HFF-Myc (cell line): ENCODE measurements at places on chromosomes 4 and X.

- DNase-seq, result no peak
Measured at GRCh38 chr4:28227764-28228163, 1367.1 kb downstream of the STIM2 start.

DNA sequence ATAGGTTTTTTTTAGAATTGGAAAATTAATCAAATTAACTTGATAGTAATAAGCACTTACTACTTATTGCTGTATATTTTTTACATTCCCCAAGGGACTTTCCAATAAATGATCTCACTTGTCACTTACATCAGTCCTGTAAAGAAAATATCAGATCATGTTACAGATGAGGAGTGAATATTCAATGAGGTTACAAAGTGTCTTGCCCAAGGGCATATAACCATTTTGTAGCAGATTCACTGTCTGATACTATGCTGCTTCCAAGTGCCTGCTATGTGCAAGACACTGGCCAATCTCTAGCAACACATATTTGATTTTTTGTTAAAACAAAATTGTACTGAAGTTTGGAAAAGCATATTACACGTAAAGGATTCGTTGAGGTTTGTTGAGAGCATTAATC is 1287.7 kb downstream of the FAM133A start:
- DNase-seq, result no peak

GRCh38 chr4:159018062-159018629 is 84.7 kb upstream of the RAPGEF2 start:
- no peak for DNase-seq

DNA sequence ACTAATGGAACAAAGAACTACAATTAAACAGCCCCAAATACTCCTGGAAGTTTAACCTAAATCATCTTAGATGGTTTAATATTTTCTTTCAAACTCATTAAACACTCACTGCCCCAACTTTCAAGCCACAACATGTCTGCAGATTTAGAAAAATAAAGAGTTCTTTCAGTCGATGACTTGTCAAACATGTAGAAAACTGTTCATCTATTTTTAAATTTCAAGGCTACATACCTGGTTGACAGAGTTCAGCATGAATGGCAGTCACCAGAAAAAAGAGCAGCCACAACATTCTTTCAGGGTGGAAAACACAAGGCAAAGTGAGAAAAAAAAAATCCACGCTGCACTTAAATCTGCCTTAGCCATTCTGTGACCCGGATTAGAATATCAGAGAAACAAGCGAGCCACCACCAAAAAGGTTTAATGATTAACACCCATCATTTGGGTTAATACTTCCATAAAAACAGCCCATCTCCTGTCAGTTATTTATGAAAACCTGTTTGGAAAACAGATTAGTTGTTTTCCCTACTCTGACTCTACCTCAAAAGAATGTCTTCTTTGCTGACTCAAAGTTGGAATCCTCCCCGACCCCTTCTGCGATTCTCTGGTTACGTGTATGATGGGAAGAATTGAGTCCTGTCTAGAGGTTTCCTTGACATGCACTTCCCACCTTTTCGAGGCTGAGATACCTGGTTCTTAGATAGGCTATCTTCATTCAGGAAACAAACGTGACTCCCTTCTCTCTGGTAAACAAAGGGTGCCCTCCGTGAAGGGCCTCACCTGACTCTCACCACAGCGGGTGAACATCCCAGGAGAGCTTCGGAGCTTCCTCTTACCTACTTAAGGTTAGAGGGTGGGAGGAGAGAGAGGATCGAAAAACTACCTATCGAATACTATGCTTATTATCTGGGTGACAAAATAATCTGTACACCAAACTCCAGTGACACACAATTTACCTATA is at the start of gene CLTRN:
Gene CLTRN, minus strand, starts transcription at position 319 of the 958 bp plus-strand sequence. Its CDS starts 30 bp downstream, at position 289.
- no peak for DNase-seq

- DNase-seq, result no peak
Measured at GRCh38 chr4:54727346-54727745, 69.6 kb downstream of the KIT start.

DNA sequence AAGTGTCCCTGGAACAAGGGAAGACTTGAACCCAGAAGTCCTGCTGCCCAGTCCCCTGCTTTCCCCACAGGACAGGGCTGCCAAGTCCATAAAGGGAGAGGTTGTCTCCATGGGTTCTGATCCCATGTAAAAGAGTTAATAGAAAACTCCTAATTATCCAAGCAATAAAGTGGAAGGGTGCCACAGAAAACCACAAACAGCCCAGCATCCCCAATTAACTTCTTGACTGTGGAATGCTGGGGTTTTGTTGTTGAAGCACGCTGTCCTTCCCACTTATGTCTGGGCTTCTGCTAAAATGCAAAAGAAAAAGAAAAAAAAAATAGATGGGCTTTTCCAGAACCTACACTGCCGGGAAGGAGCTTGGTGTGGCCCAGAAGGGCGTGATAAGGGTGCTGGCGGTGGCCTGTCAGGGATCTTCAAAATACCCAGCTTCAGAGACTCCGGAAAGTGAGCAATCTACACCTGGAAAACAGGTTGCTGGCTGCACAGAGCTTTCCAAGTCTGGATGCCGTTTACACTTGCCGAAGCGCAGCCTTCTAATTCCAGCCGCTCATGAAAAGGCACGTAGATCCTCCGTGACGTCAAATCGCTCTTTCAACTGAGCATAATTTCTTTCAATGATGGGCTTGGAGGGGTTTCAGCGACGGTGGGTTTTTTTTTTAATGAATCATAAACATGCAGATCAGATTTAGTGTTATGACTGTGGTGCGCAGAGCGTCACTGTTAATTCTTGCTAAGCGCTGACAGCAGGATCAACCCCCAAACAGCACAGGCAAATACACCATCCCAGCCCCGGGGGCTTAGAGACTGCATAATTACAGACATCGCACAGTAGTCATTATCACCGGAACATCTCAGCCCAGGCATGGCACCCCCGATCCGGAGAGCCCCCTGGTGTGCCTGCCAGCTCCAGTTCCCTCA is 197.6 kb downstream of the BCOR start:
- no peak for DNase-seq

- DNase-seq, result no peak
Measured at GRCh38 chr4:1247864-1248244, 1.1 kb downstream of the CTBP1 start.

GRCh38 chrX:19715711-19716638 is 171.4 kb downstream of the SH3KBP1 start:
- no peak for DNase-seq

DNA sequence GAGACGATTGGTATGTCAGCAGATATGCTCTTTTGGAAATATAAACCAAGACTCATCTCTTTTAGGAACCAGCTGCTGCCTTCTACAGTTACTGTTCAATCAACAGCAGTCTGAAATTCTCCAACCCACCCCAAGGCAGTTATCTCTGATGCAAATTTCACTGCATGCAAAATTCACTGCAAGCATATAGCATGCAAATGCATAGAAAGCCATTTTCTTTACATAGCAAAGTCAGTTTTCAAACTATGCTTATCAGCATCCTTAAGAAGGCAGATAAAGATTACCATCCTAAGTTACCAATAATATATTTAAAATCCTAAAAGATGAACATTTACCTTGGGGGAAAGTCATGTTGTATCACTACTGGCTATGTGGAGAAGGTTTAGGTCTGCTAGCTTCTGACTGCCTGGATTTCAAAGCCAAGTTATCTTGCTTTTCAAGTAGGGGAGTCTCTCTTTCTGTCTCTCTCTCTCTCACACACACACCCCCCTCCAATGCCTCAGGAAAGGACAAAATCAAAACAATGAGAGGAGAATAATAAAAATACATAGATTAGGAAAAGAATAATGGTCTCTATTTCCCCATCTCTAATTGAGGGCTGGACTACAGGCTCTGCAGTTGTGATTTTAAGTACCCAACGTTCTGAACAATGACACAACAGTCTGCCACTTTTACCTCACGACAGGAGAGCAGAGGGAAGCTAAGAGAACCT is 1.5 kb downstream of the NMU start:
- DNase-seq, result no peak

GRCh38 chr4:5444918-5445517 is 263.3 kb downstream of the EVC2 start:
- no peak for DNase-seq

DNA sequence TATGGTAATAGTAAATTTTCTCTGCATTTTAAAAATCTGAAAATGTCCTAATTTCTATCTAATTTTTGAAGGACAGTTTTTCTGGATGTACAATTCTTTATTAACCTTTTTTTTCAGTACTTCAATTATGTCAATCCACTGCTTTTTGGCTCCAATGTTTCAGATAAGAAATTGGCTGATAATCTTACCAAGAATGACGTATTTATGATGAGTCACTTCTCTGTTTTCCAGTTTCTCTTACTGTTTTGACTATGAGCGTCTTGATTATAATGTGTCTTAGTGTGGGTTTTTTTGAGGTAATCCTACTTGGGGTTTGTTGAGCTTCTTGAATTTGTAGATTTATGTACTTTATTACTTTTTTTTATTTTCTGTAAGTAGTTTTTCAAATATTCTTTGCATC is 47.2 kb downstream of the UGT2B11 start:
- no peak for DNase-seq

- no peak for DNase-seq
Measured at GRCh38 chrX:112094729-112095128, 12.2 kb upstream of the TRPC5 start.

GRCh38 chrX:69313617-69314290 is 148.5 kb upstream of the PJA1 start:
- DNase-seq, result no peak

DNA sequence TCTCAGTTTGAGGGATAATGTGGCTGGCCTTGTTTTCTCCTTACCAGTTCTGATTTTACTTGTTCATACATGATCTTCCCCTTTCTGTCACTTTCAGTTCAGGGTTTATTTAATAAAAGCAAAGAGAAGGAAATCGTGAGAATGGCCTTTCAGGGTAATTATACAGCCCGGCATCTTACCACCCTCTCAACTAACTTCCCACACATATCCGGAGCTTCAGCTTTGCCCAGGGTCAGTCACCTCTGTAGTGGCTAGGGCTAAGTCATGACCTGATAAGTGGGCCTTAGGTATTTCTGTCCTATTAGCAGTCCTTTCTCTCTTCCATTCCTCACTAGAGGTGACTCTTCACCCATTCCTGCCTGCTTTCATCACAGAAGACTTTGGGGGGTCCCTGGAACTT is 15.8 kb downstream of the TRPC5 start:
- no peak for DNase-seq
